ENCODE measurements at places on chromosomes 1 and 21. TPM values are rescaled to one million over a fixed set of nuclear protein-coding genes. Genes with fewer than 3 reads are reported as not detected.
A peak's percentile ranks its signal among the peaks of the same experiment; 100 is the strongest.

DNA sequence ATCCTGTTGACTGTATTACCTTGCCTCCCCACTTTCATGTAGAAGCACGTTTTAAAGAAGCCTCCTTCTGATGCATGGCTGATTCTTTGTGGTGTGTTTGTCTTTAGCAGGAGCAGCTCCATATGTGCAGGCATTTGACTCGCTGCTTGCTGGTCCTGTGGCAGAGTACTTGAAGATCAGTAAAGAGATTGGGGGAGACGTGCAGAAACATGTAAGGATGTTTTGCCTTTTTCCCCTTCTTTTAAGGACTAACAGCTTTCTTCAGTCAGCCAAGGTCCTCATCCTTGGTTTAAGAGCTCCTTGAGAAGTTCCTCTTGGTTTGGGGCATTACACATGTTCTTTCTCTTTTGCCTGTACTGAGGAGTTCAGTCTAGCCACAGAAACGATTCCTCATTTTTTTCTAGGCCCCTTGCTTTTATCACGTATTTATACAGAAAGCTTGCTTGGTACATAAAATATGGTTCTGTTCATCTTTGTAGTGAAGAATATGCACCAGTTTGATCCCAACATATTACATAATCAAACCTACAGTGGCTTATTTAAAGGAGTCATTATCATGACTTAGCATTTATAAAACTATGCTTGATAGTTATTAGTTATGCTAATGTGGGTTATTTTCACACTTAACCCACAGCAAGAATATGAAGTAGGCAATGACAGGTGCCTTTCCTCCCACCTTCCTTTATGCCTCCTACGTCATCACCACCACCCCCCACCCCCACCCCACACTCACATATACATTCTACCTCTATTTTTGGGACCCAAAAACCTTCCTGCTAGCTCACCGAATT, 19.6 kb downstream of the CAP1 start:
- no peaks in the 10 kb centered on the region for H3K27me3 ChIP-seq
- no peaks in the 10 kb centered on the region for H3K4me1 ChIP-seq
- peaks cover 56% of the 10 kb centered on the region for H3K36me3 ChIP-seq
- no peak overlapping the region for H3K4me3 ChIP-seq

GRCh38 chr1:52533713-52534112, 19.2 kb downstream of the TUT4 start:
- no peak overlapping the region for H3K27ac ChIP-seq
- no peaks in the 10 kb centered on the region for H3K4me1 ChIP-seq
- no peaks in the 10 kb centered on the region for H3K27me3 ChIP-seq
- H3K36me3 ChIP-seq = no peaks in the 10 kb centered on the region
- no peak overlapping the region for H3K4me3 ChIP-seq
- no peak for DNase-seq

OLIG2 gene
- total RNA-seq = not detected

GRCh38 chr1:114547076-114547475, 34.3 kb downstream of the BCAS2 start:
- no peak for DNase-seq
- H3K27me3 ChIP-seq = no peaks in the 10 kb centered on the region
- H3K36me3 ChIP-seq = no peaks in the 10 kb centered on the region

- H3K36me3 ChIP-seq = no peaks in the 10 kb centered on the region
- no peaks in the 10 kb centered on the region for H3K27me3 ChIP-seq
- no peak for DNase-seq
- H3K27ac ChIP-seq = no peak overlapping the region
- no peaks in the 10 kb centered on the region for H3K4me1 ChIP-seq
Observed at GRCh38 chr21:28298251-28298672, 694.4 kb downstream of the LTN1 start.

GRCh38 chr1:9243066-9243739, 8.6 kb downstream of the H6PD start:
- H3K27me3 ChIP-seq = no peaks in the 10 kb centered on the region
- no peak for DNase-seq
- peak overlapping the region; percentile 93 for H3K27ac ChIP-seq
- peak overlapping the region; percentile 21 for H3K4me3 ChIP-seq
- no peaks in the 10 kb centered on the region for H3K36me3 ChIP-seq

PRAMEF25 gene
- total RNA-seq = not detected

GRCh38 chr21:22346576-22346975, 1348.4 kb downstream of the NCAM2 start:
- no peak for DNase-seq
- no peak overlapping the region for H3K27ac ChIP-seq
- H3K36me3 ChIP-seq = no peaks in the 10 kb centered on the region
- H3K27me3 ChIP-seq = no peaks in the 10 kb centered on the region
- H3K4me3 ChIP-seq = no peak overlapping the region
